ENCODE measurements at places on chromosomes 4 and X. TPM values are rescaled to one million over a fixed set of nuclear protein-coding genes. Genes with fewer than 3 reads are reported as not detected.

GRCh38 chr4:143762511-143762910 lies 62.0 kb upstream of the FREM3 start:
- DNase-seq: no peak

DNA sequence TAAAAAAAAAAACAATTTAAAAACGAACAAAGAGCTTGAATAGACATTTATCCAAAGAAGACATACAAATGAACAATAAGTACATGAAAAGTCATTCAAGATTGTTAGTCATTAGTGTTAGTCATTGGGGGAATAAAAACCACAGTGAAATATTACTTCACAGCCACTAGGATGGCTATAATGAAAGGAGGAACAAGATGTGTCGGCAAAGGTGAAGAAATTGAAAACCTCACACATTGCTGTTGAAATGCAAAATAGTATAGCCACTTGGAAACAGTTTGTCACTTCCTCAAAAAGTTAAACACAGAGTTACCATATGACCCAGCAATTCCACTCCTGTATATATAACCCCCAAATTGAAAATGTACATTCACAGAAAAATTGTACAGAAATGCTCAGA lies 45.2 kb upstream of the SLC39A8 start:
- DNase-seq: peak; percentile 98

DNA sequence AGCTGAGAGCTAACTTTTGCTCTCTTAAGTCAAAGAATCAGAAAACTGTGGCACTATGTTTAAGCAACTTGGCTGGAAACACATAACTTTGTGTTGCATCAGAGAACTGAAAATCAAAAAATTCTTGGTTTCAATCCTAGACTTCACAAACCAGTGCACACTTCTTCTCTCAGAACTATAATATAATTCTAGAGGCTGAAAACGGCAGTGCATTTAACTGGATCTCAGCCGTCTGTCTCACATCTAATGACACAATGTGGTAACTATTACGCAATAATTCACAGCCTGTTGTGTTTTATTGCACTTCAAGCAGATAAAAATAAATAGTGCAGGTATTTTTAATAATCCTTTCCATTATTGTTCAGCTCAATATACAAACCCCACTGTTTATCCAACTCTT lies 260.6 kb upstream of the DIAPH2 start:
- peak; percentile 29 for DNase-seq

DNA sequence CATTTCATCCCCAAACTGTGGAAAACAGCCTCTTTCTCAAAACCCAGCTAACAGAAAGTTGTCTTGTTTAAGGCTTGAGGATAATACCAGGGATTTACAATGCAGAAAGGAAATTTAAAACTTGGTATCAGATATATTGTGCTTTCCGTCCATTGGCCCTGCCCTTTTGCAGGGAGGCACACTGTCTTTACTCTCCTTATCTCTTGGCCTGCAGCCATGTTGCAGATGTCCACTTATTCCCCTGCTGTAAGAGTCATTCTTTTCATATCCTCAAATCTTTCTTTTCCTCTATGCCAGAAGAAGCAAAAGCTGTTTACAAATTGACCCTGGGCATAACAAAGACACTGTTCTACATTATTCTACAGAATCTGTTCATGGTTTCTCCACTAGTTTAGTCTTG lies 75.6 kb upstream of the DYNLT3 start:
- no peak for DNase-seq

GRCh38 chr4:155383541-155383940 lies 6.8 kb upstream of the MAP9 start:
- no peak for DNase-seq

DNA sequence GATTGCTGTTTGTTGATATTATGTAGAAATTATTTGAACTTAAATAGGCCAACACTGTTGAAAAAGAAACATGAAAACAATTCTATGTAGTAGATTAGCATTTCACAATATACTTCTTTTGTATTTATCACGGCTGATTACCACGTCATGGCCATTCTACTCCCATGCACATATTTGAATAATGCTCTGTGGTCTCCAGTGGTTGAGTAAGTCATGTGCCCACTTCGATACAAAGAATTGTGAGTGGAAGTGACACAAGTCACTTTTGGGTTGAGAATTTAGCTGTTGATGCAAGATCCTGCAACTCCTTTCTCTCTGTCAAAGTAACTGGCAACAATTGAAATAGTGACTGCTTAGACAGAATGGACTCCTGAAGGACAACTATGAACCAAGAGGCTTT lies 6.7 kb upstream of the FSTL5 start:
- DNase-seq: no peak

GRCh38 chrX:150693725-150694574 lies 754 bp downstream of the MTMR1 start:
- DNase-seq: peak; percentile 96

DNA sequence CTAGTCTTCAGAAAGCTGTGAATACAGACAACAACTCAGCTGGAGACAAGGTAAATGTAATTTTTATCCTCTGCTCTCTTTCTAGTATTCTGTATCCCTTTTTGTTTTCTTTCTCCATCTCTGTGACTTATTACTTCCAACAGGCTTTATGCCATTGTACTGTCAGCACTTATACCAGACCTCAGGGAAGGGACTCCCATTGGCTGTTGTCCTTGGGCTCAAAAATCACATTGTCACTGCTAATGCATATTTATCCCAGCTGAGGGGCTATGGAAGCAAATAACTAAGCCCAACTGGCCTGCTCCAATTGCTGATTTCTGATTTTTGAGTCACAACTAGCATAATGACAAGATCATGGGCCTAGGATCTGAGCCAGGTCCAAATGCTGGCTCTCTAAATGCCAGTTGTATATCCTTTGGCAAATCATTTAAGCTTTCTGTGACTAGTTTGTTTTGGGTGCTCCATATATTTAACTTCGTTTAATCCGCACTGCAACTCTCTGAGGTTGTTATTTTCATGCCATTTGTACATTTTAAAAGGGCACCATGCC lies 395.1 kb upstream of the GNPDA2 start:
- DNase-seq: no peak

DNA sequence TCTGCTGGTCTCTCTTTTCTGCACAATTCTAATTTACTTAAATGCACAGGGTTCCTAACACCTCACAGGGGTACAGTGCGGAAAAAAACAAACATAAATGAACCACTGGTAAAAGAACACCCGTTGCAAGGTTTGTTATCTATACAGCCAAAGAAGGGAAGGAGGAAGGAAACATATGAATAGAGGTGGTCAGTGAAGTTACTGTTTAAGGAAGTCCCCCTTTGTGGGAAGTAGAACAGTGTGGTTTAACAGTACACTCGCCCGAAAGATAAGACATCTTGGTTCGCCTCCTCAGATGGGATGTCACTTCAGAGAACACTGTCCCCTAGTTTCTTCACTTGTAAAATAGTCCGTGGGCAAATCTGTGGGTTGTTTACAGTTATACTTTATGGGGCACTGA lies 57.5 kb downstream of the TEC start:
- no peak for DNase-seq

DNA sequence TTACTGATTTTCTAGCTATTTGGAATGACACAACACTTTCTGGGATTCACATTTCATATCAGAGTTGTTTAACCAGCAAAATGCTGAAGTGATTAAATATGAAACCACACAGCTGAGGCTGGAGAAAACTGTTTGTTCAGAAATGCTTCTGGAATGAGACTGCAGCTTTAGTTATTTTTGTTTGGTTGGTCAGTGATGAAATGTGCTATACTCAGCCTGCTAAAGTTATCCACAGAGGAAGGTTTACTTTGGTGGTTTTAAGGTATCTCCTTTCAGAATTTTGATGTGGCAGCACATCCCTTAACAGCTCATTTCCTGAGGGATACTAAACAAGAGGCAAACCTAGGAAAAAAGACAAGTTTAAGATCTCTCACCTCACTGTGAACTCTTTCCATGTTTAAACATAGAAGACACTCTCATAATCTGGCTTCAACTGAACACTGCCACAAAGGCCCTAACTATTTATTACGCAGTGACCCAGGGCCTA lies 106.6 kb upstream of the PDE5A start:
- peak; percentile 81 for DNase-seq

DNA sequence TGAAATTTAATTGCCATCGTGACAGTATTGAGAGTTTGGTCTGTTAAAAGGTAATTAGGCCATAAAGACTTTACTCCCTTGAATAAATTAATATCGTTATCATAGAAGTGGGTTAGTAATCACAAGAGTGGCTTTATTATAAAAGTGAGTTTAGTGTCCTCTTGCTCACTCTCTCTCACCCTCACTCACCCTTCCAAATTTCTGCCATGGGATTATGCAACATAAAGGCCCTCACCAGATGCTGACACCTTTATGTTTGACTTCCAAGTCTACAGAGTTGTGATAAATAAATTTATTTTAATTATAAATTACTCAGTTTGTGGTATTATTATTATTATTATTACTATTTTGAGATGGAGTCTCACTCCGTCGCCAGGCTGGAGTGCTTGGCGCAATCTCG lies 1070.8 kb downstream of the PCDH18 start:
- DNase-seq: no peak

GRCh38 chrX:103797691-103798090 lies 21.1 kb downstream of the PLP1 start:
- DNase-seq: no peak

DNA sequence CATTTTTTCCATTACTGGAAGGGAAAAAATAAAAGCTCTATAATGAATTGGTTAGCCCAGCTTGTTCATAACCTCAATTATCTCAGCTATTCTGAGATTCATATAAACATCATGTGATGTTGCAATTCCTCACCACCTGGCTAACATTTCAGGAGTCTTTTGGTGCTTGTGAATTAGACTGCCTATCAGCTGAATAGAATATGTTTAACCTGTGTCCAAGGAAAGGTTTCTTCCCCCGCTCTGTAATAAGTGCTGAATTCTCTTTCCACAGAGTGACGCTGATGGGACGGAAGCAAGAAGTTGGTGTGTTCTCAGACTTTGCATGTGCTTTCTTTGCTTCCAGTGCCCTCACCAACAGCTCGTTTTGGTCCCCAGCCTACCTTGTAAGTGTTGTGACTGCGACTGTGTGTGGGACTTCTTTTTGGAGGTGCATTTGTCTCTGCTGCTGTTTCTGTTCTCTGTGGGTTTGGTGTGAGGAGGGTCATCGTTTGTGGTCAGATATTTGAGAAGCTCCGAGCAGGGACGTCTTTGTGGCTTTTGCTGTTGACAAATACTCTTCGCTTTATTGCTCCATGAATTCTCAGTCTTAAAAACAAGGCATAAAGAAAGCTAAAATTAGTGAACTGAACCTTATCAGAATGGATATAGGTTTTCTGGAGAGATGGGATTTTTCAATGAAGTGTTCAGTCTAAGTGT lies 61.7 kb downstream of the PPARGC1A start:
- peak; percentile 1 for DNase-seq

GRCh38 chr4:175385797-175386196 lies 426.3 kb downstream of the GPM6A start:
- DNase-seq: no peak

DNA sequence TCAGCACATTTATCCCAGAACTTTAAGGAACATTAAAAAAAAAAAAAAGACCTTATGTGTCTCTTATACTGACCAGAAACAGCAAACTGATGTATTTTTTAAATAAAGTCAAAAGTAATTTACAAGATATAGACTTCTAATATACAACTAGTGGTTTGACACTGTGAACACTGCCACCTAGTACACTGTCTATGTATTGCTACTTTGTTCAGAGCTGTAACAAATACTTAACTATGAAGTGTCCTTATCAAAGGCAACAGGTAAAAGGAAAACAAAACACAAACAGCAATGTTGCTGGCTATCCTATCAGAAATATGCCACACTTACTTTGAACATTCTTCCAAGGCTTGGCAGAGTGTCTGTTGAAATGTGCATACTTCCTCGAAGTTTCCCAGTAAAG lies 60.4 kb downstream of the CD40LG start:
- DNase-seq: peak; percentile 21

GRCh38 chrX:1591863-1592469 lies 562 bp downstream of the AKAP17A start:
- no peak for DNase-seq

GRCh38 chr4:113682730-113683537 lies 78.6 kb downstream of the CAMK2D start:
- peak; percentile 84 for DNase-seq

DNA sequence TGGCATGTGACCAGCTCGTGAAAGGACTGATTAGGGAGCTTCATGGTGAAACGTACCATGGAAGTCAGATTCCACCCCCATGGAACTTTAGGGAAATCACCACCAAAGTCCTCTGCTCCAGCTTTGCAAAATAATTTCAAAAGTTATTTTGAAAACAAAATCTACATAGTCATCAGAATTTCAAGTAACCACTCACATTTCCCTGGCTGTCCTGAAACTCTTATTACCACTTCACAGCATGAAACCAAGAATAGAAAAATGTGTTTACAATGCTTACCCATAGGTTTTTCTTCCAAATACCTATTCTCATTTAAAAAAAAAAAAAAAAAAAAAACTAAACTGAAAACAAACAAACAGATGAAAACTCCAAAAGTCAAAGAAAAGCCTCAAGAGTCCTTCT lies 198.7 kb downstream of the PDGFRA start:
- DNase-seq: no peak

- no peak for DNase-seq
Measured at GRCh38 chrX:17525266-17525665, 150.3 kb downstream of the NHS start.

CLDN34 gene
- total RNA-seq: not detected

ARR3 gene
- total RNA-seq: not detected

C4orf50 gene
- total RNA-seq: not detected

MAB21L2 gene
- not detected for total RNA-seq

UGT2B17 gene
- not detected for total RNA-seq
